Calu3 (cell line): ENCODE measurements at places on chromosomes 4 and X.
A peak's percentile ranks its signal among the peaks of the same experiment; 100 is the strongest.

DNA sequence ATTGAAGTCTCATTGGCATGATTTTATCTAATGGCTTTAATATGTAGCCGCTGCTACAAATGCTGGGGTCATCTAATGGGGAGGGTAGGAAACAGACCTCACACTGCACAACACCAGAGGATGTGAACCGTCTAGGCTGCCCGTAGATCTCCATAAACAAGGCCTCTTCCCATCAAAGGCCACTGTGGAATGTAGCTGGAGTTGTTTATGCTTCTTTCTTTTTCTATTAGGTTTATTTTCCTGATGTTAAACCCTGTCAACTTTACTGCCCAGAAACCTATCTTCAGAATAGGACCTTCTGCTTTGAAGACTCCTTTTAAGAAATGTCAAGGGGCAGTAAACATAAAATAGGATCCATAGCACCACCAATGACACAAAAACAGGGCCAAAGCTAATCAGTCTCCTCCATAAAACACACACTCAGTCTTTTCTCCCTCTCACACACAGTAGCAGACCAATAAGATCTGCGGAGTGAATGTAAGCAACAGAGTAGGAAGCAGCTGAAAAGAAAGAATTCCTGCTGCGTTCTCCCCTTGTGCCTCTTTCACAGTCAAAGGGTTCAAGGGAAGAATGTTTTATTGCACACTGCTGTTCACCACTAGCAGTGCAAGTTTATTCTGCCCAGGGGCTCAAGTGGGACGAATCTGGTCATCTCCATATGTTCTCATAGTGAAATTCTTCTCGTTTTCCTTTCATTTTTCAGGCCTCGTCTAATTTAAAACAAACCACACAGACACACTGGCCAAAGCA lies 72.2 kb downstream of the MAML3 start:
- DNase-seq, result no peak

- no peak for DNase-seq
Measured at GRCh38 chrX:134591502-134591901, 66.8 kb downstream of the PLAC1 start.

DNA sequence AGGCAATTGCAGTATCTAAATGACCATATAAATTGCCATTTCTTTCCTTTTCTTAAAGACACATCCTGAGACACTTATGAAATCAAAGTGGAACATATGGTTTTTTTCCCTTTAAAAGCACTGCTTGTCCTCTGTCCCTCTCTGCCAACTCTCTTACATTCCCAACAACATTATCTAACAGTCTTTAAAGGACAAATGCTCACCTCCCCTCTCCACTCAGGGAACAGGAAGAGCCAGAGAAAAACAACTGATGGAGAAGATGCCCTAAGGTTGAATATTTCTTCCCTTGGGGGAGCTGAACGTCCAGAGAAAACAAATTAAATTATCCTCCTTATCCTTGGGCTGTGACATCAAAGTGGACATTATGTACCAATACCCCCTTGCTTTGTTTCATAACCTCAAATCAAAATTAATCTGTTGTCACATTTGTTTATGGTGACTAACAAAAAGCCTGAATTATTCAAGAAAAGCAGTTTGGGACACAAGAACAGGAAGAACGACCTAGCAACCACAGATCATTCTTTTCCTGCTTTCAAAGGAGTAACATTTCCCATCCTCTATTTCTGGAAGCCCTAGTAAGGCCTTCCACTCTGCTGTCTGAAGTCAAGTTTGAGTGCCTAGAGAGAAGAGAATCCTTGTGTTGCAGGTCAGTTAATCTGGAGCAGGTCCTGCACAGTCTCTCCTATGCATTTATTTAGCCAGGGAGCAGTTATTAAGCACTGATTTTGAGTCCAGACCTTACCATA lies 52.6 kb upstream of the PAGE1 start:
- no peak for DNase-seq

GRCh38 chr4:138405934-138406567 lies 163.9 kb upstream of the SLC7A11 start:
- DNase-seq, result no peak

GRCh38 chrX:13076176-13076961 lies 31.9 kb upstream of the FAM9C start:
- DNase-seq, result no peak

DNA sequence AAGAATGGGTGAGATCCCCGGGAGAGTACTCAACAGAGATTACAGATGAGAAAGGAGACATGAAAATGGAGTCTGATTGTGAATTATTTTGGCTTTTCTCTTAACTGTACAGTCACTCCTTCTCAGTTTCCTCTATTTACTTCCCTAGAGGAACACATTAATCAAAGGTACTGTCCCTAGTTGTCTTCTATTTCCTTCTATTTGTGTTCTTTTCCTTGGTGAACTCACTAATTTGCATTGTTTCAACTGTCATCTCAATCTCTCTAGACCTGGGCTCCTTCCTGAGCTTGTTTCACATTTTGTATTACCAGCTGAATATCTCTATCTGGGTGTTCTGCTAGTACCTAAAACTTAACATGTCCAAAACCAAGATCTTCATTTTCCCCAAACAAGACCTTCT lies 59.8 kb downstream of the ABCB7 start:
- DNase-seq, result no peak

GRCh38 chr4:105709081-105709450 lies 482 bp downstream of the GSTCD start:
- DNase-seq, result peak; percentile 24

- no peak for DNase-seq
Measured at GRCh38 chr4:39205000-39205399, 22.7 kb downstream of the WDR19 start.

DNA sequence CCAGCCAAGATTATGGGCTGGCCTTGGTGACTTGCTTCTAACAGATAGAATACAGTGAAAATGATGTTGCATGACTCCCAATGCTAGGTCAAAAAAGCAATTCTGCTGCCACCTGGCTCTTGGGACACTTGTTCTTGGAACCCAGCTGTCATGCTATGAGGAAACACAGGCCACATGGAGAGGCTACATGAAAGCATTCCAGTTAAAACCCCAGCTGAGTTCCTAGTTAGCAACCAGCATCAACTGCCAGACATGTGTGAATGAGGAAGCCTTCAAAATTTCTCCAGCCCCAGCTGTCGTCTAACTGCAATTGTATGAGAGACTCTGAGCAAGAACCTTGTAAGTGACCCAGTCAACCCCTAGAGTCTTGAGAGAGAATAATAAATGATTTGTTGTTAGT lies 105.2 kb upstream of the FGF16 start:
- DNase-seq, result no peak

DNA sequence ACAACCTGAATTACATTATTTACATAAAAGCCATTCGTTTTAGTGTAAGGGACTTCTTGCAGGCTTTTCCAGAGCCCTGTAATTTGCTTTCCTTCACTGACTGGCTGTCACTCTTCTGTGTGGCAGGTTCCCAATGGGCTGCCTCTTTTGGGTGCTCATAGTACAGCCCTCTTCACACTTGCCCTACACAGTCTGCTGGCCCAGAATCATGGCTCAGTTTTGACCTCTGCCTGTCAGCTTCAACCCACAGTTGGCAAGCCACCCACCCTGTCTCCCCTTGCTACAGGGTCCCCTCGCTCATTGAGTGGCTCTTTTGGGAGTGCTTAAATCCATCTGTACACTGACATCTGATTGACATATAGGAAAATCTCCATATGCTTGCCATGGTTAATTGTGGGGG lies 97.9 kb downstream of the GBA3 start:
- DNase-seq, result no peak

GRCh38 chrX:65551086-65551485 lies 16.5 kb upstream of the LAS1L start:
- DNase-seq, result no peak

- DNase-seq, result no peak
Measured at GRCh38 chrX:153517946-153518834, 748 bp downstream of the ATP2B3 start.

GRCh38 chrX:77527233-77528001 lies 80.2 kb downstream of the FGF16 start:
- no peak for DNase-seq

- DNase-seq, result no peak
Measured at GRCh38 chr4:40954088-40954668, 204.4 kb downstream of the NSUN7 start.

GRCh38 chrX:13051529-13052172 lies 7.2 kb upstream of the FAM9C start:
- no peak for DNase-seq

DNA sequence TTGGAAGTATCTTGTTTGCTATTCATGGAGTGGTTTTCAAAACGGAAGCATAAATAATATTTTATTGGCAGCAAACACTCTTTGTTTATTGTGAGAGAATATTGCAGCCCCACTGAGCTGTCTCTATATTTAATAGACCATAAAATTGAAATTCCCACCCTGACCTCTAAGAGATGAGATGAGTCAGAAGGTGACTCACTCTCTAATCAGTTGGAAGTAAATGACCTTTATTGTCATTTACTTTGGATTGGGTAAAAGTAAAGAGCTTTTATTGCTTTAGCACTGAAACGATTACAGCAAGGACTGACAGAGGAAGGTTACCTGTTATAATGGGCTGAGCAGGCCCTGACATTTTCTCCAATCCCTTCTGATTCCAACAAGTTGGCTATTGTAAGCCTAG lies 55.0 kb downstream of the SYTL5 start:
- no peak for DNase-seq

- DNase-seq, result no peak
Measured at GRCh38 chrX:108347800-108348199, 90.4 kb downstream of the COL4A6 start.

GRCh38 chrX:90617710-90618325 lies 696.1 kb downstream of the TGIF2LX start:
- no peak for DNase-seq

DNA sequence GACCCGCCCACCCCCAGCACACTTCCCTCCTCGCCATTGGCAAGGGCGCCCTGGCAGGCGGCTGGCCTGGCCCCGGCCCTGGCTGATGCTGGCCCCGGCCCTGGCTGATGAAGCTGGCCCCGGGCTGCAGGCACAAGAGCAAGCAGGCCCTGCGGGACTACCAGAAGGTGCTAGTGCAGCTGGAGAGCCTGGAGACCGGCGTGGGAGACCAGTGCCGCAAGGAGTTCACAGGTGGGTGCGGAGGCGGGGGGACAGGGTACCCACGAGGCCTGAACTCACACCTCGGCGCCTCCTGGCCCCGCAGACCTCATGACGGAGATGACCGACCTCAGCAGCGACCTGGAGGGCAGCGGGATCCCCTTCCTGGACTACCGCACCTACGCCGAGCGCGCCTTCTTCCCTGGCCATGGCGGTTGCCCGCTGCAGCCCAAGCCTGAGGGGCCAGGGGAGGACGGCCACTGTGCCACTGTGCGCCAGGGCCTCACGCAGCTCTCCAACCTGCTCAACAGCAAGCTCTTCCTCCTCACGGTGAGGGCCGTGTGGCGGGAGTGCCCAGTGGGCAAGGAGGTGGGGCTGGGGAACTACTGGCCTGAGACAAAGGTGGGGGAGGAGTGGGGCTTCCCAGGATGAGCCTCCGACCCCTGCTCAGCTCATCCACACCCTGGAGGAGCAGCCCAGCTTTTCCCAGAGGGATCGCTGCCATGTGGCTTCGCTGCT lies 6.1 kb upstream of the SRPK3 start:
- DNase-seq, result no peak

DNA sequence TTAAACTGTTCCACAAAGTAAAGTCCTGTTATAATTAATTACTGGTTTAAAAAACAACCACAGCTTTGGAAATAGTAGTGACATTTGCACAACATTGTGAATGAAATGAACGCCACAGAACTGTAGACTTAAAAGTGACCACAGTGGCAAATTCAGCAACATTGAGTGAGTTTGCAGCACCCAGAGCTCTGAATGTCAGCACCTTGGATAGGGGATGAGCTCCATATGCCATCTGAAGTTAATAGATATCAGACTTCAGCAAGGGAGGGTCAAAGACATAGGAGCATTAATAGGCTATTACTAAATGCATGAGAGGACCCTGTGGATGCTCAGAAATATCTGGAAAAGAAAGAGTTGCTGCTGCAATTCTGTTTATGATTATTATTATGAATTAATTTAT lies 55.3 kb upstream of the KCNIP4 start:
- DNase-seq, result no peak

GRCh38 chrX:48948589-48948988 lies 8.8 kb downstream of the OTUD5 start:
- no peak for DNase-seq

GRCh38 chrX:66023385-66024091 lies 16.3 kb downstream of the VSIG4 start:
- no peak for DNase-seq

GRCh38 chrX:23136816-23137215 lies 137.1 kb downstream of the DDX53 start:
- DNase-seq, result no peak

- DNase-seq, result no peak
Measured at GRCh38 chr4:26839534-26839951, 21.1 kb upstream of the STIM2 start.

DNA sequence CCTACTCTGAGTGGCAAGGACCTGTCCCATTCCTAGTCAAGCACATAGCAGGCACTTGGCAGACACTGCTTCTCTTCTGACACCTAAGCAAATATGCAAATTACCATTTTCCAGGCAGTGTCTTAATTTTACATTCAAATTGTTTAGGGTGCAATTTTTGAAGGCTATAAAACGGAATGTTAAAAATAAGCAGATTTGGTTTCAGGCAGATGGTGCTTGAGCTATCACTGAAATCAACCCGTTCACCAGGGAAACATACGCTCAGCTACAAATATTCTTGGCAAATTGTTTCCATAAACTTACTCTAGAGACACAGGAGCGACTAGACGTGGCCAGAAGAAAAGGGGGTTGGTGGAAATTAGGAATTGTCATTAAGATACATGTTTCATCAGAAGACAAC lies 45.7 kb downstream of the BEND2 start:
- no peak for DNase-seq

- no peak for DNase-seq
Measured at GRCh38 chrX:23900220-23900797, 7.4 kb downstream of the APOO start.

GRCh38 chrX:52271206-52271605 lies 86.5 kb downstream of the MAGED4 start:
- peak; percentile 28 for DNase-seq

- no peak for DNase-seq
Measured at GRCh38 chr4:41567186-41567585, 29.2 kb downstream of the LIMCH1 start.

DNA sequence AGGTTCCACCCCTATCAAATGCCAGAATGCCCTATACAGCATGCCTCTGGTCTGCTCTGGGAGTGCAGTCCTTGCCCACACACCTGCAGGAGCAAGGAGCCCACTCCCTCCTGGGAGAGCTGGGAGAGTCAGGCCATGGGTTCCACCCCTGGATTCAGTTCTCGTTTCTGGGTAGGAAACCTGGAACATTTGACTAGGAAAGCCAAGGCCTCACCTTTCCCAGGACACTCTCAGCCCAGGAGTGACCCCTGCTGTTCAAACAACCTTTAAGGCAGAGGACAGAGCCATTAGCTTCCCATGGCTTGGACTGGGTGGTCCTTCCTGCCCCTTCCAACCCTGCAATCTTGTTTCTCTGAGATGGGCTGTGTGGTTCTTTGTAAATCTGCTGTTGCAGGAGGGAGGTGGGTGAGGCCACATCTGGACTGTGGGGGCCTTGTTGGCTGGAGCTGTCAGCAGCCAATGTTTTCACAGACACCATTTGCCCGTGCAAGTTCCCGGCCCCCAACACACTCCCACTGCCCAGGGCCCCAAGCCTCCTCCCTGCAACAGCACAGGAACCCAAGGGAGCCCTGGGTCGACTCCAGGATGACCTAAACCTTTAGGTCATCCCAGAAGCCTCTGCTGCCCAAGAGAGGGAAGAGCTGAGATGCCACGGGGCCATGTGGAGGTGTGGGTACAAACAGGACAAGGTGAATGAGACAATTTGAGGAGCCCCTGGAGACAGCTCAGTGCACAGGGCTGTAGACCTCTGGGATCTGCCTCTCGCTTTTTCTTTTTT lies 104.4 kb downstream of the PJA1 start:
- DNase-seq, result peak; percentile 53
